ENCODE measurements at places on chromosomes 16 and 17.

GRCh38 chr17:8166731-8167130 is 4.0 kb upstream of the VAMP2 start:
- no peak for ATAC-seq

DNA sequence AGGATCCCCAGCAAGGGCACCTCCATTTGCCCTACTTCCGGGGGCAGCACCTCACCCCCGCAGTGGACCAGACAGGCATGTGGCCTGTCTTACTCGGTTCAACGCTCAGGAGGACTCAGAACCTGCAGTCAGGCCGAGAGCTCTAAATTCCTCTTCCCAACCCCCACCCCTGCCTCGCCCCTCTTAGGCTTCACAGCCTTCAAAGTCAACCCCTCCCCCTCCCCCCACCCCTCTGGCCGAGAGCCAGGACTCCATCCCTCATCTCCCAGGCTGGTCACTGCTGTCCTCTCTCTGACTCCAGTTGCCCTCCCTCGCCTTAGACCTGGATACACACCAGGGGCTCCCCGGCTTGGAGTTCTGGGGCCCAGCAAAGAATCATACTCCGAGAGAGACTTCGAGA is 8.1 kb upstream of the HS3ST6 start:
- ATAC-seq, result no peak

DNA sequence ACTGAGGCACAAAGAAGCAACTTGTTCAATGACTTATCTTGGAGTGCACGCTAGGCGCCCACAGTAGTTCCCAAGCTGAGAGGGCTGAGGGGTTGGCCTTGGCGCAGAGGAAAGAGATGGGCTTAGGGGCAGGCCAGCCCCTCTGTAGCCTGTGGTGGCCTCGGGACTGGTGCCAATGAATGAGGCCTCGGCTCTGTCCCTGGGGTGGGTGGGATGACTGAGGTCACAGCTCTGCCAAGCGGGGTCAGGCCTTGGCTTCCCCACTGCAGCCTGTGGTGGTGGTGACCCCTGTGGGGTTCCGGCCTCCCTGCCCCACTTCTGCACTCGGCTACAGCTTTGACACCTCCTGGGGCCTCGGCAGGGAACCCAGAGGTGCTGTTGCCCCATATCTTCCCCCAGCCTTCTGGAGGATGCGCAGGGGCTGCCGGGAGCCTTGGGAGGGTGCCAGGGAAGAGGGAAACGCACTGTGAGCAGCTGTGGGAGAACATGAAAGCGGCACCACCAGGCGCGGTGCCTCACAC is 46.0 kb downstream of the BEAN1 start:
- no peak for ATAC-seq

GRCh38 chr17:39153599-39154051 is 2.2 kb upstream of the PLXDC1 start:
- ATAC-seq, result peak; percentile 55

DNA sequence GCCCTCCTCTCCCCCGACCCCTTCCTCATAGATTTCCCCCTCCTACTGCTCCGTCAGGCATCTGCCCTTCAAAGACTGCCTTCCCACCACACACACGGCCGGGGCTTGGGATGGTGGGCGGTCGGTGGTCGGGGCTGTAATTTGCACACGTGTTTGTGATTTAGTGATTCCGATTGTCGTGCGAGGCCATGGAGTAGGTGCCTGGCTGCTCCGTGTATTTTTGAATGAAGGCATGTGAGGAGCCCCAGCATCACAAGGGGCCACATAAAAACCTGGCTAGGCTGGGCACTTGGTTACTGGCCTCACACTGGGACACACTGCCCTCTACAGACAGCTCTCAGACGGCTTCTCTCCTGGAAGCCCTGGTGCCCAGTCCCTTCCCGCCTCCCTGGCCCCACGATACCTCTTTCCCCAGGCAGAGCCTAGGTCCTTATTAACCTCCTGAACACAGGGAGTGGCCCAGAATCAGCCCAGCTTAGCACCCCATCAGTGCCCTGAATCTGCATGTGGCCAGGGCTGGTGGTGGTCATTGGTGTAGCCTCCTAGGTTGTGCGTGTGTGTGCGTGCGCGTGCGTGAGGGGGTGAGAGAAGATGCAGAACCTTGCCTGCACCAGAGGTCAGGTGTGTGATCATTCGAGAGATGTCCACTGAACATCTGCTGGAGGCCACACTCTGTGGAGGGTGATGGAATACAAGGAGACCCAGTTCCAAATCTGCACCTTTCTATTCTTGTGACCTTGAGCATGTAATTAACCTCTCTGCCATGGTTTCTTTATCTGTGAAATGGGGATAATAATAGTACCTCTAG is 1.3 kb upstream of the SOCS1 start:
- no peak for ATAC-seq

DNA sequence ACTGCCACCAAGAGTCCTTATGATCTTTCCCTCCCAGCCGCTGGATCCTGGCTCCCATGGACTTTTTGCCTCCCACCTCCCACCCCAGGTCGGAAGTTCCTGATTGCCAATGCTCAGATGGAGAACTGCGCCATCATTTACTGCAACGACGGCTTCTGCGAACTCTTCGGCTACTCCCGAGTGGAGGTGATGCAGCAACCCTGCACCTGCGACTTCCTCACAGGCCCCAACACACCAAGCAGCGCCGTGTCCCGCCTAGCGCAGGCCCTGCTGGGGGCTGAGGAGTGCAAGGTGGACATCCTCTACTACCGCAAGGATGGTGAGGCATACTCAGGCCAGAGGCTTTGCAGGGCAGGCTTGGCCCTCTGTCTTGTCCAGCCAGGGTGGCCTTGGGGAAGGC is 893 bp downstream of the KCNH6 start:
- ATAC-seq, result no peak

- no peak for ATAC-seq
These were observed 23.0 kb upstream of the ZNF750 start for GRCh38 chr17:82862737-82863382.

GRCh38 chr17:62823111-62823893 is 15.2 kb upstream of the MARCHF10 start:
- no peak for ATAC-seq

DNA sequence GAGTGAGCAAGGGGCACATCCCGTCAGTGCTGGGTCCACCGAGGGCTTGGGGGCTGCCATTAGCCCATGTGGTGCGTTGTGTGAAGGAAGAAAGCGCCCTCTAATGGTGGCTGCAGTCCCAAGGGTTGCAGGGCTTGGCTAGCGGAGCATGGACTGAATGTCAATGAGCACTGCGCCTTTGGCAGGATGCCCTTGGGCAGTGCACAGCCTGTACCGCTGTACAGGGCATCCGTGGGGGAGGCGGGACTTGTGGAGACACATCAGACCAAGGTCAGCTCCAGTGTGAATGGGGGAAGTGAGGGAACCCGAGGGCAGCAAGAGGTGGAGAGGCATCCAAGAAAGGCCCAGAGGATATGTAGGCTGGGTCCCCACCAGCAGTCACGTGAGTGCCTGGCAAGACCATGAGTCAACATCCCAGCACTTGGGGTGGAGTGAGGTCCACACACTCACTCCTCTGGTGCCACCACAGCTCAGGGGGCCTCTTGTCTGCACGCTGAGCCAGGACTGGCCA is 75.5 kb upstream of the MED9 start:
- ATAC-seq, result no peak

DNA sequence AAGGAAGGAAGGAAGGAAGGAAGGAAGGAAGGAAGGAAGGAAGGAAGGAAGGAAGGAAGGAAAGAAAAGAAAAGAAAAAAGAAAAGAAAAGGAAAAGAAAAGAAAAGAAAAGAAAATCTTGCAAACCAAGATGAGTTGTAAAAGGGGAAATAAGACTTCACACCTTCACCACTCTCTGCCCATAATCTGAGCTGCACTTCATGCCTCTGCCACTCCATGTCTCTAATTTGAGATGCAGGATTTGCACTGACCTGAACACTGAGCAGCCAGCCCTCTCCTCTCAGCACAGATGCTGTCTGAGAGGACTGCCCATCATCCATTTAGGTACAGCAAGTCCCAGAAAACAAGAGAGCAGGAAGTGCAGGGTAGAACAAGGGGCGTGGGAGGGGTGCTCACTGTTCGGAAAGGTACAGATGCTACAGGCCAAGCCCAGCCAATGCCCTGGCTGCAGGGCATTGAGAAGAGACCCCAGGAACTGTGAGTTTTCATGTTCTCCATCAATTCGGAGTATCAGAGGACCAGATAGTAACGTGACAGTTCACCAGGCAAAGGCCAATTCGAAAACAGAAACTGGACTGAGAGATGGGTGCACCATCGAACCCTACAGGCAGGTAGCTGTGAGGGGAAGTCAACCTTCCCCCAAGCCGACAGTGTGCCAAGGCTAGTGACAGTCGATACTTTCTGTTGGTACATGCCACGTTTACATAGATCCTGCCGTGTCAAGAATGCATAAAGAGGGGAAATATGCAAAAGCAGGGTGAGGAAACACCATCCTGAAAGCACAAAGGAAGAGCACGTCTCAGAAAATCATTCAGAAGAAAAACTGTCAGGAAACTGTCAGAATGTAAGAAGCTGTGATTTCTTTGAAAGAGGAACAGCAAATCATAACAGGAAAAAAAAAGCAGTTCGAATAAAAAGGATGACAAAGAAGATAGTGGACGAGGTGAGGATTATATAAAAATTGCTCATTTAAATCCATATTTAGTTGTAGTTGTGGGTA is 142.0 kb upstream of the RCVRN start:
- no peak for ATAC-seq

- ATAC-seq, result no peak
These were observed 127.1 kb downstream of the ENGASE start for GRCh38 chr17:79201536-79202227.

- no peak for ATAC-seq
These were observed 19.8 kb upstream of the TIMP2 start for GRCh38 chr17:78944956-78945355.

DNA sequence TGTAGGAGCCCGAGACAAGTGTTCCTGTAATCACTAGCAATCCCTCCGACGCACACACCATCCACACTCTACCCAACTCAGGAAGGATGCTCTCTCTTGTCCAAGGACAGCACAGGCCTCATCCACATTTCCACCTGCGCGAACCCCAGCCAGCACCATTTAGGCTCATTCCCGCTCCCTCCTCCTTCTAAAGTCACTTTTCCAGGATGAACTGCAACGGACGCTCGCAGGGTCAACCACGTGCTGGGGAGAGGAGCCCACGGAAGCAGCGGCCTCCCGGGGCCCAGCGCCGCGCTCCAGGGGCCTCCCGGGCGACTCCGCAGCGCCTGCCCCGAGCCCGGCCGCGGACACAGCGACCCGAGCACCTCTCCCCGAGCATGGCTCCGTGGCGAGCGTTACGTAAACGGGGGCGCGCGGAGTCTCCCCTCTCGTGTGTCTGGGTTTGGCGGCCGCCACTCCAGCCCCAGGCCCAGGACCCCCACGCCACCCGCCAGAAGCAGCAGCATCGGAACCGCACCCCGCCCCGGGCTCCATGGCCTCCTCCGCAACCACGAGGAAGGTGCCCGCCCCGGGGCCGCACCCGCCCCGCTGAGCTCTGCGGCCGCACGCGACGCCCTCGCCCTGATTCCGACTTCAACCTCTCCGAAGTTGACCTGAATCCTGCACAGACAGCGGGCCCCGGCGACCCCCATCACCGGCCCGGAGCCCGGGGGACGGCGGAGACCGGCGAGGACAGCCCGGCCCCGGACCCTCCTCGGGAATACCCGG is 668 bp downstream of the USP36 start:
- peak; percentile 13 for ATAC-seq

- ATAC-seq, result no peak
These were observed 6.8 kb downstream of the TBKBP1 start for GRCh38 chr17:47700471-47701449.

GRCh38 chr17:16443511-16444257 is 28.3 kb downstream of the TRPV2 start:
- no peak for ATAC-seq

GRCh38 chr16:61957075-61957855 is 79.0 kb downstream of the CDH8 start:
- no peak for ATAC-seq

DNA sequence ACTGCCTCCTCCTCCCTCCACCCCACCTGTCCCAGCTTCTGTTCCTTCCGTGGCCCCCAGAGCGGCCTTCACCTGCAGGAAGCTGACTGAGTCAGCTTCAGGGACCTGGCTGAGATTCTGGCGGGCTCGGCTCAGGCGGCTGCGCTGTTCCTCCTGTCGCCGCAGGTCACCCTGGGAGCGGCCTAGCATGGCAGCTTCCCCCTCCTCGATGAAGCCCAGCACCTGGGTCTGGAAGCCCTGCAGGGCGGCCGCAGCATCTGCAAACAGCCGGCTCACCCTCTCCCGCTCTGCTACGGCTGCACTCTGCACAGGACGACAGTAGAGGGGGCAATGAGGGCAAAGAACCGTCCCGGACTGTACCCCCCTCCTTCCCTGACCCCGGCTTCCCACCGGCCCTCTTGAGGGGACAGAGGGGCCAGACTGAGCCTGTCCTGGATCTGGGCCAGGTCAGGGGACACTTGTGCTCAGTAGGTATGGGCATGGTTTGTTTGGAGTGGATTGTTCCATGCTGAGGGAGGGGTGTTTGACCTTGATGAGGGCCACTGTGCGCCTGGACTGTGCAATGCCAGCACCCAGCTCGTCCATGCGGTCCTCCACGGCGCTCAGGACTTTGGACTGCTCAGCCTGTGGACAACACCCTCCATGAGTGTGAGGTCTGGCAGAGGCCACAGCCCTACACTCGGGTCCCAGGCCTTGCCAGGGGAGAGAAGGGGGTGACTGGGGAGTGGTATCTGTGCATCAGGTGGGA is 2.0 kb downstream of the TRIM47 start:
- ATAC-seq, result peak; percentile 55

DNA sequence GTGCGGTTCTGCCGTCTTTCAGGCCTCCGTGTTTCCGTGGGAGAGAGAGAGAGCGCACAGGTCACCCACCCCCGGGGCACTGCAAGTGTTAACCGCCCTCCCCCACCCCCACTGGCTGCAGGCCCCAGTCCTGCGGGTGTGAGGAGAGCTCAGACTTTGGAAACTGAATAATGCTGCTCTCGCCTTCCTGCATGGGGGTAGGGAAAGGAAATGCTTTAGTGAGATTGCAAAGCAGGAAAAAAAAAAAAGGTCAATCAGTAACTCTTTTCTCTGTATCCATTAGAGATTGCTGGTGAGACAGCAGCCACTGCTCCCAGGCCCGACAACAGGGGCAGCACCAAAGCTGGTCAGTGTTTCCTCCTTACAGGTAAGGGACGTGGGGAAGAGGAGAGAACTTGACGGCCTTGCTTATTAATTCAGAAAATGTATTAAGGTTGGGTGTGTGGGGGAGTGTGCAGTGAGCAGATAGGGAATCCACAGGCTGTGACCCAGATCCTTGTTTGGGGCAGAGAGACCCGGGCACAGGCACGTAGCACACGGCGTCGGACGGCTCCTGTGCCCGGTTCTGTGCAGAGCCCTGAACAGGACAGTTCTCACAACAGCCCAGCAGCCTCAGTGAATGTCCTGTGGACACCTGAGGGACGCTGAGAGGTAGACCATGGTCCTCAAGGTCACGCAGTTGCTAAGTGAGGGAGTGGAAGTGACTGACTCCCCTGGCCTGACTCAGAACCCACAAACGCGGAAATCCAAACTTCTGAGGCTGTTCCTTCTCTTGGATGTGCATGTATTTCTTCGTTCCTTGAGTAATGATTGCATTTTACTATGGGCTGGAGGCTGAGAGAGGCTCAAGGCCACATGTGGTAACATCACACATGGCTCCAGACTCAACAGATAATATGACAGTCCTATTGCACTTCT is 156.5 kb downstream of the FOXL1 start:
- ATAC-seq, result no peak

GRCh38 chr16:7372095-7372494 is 39.5 kb downstream of the RBFOX1 start:
- no peak for ATAC-seq

GRCh38 chr16:2404099-2404498 is 25.1 kb upstream of the CCNF start:
- no peak for ATAC-seq
